Left ventricle myocardium superior (tissue), 1 donor: ENCODE measurements at places on chromosomes 1 and 21. TPM values are rescaled to one million over a fixed set of nuclear protein-coding genes. Genes with fewer than 3 reads are reported as not detected.

DNA sequence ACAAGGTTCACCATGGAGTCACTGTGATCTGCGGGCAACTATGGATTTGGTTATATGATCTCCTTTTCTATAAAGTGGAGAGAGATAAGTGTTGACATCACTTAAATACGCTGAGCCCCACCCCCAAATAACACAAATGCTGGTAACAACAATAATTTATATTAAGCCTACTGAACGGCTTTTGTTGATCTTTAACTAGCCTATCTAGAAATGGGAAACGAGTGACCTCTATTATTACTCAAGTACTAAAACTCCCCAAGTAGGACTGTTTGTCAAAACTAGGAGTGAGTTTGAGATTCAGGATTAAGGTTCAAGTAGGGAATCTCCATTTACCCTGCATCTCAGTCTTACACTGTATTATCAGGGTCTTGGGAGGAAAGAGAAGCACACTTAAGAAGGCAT is 52.2 kb downstream of the MAP3K7CL start:
- no peak for DNase-seq

Gene INKA2
- 23.1 TPM for total RNA-seq

Gene DNAJC28
- total RNA-seq: 6.7 TPM

DNA sequence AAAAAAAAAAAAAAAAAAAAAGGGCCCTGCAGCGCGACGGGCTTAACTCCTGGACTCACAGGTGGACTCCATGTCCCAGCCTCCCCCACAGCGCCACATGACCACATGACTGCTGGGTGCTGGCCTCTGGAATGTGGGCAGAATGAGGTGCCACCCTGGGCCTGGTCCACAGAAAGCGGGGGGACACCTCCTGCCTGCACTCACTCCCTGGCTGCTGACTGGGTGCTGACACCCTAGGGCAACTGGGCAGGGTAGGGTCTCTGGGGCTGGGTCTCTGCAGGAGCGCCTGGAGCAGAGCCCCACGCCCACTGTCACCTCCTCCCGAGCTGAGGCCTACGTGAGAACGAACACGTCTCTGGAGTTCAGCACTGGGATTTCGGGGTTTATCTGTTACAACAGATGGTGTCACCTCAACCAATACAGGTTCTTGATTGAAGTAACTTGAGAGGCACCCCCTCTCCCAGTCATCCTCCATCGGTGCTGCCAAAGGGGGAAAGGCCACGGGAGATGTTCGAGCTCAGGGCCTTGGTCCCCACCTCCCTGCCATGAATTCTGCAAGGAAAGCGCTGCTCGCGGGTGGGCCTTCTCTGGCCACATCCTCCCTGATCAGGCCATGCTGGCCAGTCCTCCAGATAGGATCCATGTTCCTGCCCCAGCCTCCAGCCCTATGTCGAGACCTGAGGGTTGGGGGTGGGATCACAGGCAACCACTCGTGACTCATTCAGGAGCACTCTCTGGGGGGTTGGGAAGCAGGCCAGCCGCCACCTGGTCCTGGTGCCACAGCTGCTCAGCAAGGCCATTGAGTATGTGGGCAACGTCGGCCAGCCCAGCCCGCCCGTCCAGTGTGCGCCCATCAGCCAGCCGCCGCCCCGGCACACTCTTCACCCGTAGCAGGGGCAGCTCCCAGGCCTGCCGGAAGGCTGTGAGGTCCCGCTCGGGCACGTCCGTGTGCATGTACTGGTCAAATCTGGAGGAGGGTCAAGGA is 5.4 kb downstream of the CPLANE2 start:
- peak; percentile 25 for DNase-seq

- no peak for DNase-seq
Measured at GRCh38 chr1:9352377-9353134, 59.9 kb downstream of the SPSB1 start.

- DNase-seq: no peak
Measured at GRCh38 chr21:45283611-45284455, 3.9 kb downstream of the POFUT2 start.

DNA sequence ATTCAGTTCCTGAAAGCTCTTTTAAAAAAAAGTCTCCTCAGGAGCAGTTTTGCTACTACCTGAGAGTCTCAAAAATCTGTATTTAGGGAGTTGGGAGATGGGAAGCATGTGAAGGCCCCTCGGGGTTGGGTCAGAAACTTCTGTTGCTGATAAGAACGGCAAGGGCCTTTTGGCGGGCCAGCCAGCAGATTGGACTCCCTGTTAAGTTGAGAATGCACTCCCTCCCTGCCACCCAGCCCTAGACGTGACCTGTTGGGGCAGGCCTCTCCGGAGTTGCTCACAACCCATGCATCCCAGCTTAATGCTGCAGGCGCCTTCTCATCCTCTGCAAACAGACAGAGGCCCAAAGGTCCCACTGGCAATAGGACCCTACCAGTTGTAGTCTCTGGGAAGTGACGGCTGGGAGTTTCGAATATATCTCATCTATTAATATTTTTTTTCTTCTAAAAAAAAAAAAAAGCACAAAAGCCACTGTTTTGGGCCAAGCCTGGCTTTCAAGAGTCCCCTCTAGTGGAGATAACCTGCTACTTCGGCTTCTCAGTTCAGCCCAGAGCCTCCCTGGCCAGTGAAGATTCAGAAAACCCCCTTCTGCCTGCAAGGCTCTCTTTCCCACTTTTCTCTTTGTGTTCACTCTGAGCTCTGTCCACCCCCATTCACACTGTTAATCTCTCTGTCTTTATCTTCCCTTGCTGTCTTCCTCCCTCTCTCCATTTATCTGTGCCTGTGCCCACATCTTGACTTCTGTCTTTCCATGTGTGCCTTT is 5.3 kb downstream of the PLXNA2 start:
- peak; percentile 34 for DNase-seq

DNA sequence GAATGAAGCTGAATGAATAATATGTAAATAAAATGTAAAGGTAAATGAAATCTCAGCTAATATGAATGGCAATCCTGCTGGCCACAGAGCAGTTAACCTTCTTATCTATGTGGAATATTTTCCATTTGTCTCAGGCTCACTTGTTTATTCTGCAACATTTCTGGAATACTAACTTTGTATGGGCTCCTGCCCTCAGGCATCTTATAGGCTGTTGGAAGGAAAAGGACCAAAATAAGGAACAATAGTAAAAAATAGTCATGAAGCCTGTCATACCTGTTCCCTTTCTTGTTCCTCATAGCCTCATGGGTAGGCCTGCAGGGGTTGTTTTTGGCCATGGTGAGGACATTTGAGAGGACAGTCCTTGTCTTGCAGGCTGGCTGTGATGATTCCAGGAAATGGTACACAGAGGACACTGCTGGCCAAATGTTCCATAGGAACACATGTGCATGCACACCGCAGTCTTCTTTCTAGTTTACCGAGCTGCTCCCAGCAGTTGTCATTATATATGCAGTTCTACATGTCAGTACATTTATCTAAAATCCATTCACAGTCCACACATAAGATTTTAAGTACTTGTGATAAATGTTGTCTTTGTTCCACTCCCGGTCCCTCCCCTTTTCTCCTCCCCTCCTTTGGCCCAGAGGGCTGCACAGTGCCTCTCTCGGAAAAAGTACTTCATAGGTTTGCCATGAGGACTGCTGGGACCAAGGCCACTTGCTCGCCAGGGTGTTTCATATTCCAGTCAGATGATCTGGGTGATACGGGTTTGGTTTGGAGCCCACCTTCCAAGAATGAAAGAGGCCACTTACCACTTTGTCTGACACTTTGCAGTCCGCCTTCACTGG is 15.2 kb upstream of the KCNQ4 start:
- DNase-seq: no peak

Gene OR2T35
- total RNA-seq: not detected

DNA sequence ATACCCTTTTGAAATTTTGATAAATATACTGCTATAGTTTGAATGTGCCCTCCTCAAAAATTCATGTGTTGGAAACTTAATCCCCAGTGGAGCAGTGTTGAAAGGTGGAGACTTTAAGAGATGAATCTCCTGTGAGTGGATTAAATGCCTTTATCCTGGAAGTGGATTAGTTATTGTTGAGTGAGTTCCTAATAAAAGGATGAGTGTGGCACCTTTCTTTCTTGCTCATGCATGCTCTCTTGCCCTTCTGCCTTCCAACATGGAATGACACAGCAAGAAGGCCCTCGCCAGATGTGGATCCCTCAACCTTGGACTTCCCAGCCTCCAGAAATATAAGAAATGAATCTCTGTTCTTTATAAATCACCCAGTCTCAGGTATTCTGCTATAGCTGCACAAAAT is 51.8 kb downstream of the CD160 start:
- DNase-seq: no peak

Gene SIM2
- not detected for total RNA-seq

Gene EFNA1
- total RNA-seq: 51.0 TPM

DNA sequence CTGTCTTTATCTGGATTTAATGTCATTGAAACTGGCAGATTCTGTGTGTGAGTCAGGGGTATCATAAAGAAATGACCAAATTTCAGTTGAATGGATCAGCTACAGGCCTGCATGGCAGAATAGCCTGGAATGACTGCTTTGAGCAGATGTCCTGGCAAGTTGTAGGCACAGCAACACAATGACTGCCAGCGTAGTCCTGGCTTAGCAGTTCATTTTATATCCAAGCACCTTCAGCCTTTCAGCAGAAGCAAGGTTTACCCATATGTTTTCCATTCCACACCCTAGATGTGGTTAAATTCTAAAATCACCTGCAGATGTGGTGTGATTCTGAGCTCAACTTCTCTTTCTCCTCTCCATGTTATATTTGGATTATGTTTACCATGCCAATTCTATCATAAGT is 22.3 kb upstream of the PTGFR start:
- no peak for DNase-seq

Gene AMPD1
- total RNA-seq: 0.10 TPM

Gene PTGFR
- total RNA-seq: 1.3 TPM

GRCh38 chr1:87204441-87204840 is 124.2 kb upstream of the LMO4 start:
- no peak for DNase-seq

Gene TACSTD2
- 0.25 TPM for total RNA-seq

GRCh38 chr21:41616031-41616591 is 108.2 kb upstream of the TMPRSS2 start:
- peak; percentile 52 for DNase-seq

GRCh38 chr1:50135716-50136115 is 27.0 kb downstream of the ELAVL4 start:
- DNase-seq: no peak

Gene HHAT
- total RNA-seq: 1.9 TPM

DNA sequence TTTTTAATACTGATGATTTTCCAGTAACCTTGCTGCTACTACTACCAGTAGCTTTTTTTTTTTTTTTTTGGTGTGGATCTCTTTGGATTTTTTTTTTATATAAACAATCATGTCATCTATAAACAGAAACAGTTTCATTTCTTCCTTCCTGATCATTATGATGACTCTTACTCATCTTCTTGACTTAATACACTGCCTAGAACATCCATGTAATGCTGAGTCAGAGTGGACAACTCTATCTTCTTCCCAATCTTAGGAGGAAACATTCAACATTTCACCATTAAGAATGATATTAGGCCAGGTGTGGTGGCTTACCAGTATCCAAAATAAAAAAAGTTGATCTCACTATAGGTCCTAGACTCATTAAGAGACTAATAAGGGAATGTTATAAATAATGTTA is 69.1 kb downstream of the RUSC1 start:
- DNase-seq: no peak

GRCh38 chr1:198364471-198364870 is 176.0 kb downstream of the ATP6V1G3 start:
- DNase-seq: no peak

DNA sequence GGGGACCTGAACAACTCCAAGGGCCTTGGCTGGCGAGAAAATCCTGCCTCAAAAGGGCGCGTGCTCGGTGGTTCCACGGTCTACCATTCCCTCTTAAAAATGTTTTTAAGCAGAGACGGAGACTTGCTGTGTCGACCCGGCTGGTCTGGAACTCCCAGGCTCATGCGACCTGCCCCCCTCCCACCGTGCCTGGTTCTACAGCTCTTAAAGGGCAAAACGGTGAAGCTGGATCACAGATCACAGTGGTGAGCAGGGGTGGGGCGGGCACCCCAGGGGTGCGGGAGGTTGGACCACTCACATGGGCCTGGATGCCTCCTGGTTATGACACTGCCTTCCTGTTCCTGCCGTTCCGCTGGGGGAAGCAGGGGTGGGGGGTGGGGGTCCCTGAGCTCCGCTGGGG is 4.2 kb upstream of the C1orf159 start:
- DNase-seq: peak; percentile 16

DNA sequence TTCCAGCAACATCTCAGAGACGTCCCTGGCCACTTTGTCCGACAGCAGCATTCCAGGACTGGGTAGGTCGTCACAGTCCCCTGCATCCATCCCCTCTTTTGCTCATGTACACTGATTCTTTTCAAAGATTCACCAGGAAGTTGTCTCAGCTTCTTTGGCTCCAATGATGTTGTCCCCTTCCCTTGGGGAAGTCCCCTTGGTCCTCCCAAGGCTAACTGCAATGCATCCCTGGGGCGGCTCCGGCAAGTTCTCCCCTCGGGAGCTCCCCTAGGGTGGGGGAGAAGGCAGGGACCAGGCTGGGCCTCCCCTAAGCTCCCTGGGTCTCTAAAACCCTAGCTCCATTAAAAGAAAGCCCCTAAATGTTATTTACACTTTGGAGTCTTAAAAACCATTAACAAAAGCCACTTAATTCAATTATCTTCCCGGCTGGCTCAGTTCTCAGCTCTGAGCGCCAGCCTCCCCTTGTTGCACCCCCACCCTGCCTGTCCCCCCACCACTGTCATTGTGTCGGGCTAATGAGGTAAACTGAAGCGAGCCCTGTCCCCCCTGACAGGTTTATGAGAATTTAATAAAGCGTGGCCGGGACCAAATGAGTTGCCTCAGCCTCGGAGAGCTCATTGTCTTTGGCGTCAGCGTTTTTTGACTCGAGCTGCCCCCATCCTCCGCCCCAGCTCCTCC is 25.3 kb downstream of the KNCN start:
- DNase-seq: no peak

GRCh38 chr1:4047666-4048065 is 147.6 kb upstream of the C1orf174 start:
- DNase-seq: no peak

- no peak for DNase-seq
Measured at GRCh38 chr1:41861535-41862383, 57.0 kb downstream of the HIVEP3 start.

GRCh38 chr1:9135073-9135836 is 6.4 kb upstream of the GPR157 start:
- DNase-seq: peak; percentile 46
